ENCODE measurements at places on chromosomes 7 and 10.

DNA sequence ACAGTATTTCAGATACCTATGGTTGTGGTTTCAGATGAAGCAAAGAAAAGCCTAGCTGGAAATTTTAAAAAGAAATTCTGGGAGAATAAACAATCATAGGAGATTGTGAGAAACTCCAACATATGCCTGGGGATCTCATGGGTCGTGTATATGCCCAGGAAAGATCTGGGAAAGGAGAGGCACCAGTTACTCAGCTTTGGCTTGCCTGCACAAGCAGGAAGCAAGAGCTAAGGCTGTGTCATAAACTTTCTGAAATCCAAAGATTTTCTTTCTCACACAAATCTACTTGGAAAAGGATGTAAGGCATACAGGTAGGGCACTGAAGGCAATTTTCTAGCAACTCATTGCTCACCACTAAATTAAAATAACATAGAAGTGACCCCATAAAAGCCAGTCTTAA lies 373.6 kb downstream of the CDC14C start:
- DNase-seq, result no peak

DNA sequence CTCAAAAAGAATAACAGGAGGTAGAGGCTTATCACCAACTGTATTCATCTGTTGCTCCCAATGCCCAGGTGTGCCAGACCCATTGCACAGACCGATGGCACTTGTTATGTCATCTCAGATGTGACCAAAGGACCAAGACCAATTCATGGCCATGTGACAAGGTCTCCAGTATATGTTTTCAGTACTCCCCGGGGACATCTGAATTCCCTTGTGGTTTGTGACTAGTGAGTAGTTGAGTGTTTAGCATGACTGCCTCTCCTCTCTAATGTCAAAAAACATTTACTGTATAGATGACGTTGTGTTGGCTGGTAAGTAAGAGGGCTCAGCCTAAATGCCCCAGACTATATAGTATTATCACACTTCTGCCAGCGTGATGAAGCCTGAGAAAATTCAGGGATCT lies 202.1 kb upstream of the SMIM30 start:
- DNase-seq, result no peak

- no peak for DNase-seq
These were observed 253.6 kb downstream of the KCNMA1 start for GRCh38 chr10:77383861-77384553.

GRCh38 chr10:33410096-33410859 lies 75.8 kb upstream of the NRP1 start:
- no peak for DNase-seq

- no peak for DNase-seq
These were observed 66.6 kb upstream of the STEAP1B start for GRCh38 chr7:22566592-22566991.
